M059J (cell line): ENCODE measurements at places on chromosomes 7 and 10.

GRCh38 chr7:139990142-139990535, 72.6 kb downstream of the PARP12 start:
- no peak for DNase-seq

DNA sequence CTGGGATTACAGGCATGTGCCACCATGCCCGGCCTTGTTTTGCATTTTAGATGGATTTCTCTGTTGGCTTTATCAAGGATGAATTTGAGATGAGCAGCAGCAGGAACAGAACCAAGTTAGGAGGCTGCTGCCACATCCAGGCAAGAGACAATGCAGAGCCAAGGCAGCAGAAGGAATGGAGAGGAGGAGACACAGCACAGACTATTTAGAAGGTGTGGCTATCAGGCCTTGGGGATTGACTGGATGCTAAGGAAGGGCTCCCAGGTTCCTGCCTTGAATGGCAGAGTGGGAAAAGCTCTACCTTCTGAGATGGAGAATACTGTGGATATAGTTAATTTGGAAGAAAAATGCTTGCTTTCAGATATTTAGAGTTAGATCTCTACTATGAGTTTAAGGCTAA, 484.7 kb upstream of the C7orf33 start:
- DNase-seq, result no peak

GRCh38 chr7:81669476-81670105, 100.3 kb downstream of the HGF start:
- no peak for DNase-seq

GRCh38 chr10:24751716-24752115, 28.0 kb upstream of the ARHGAP21 start:
- no peak for DNase-seq

- DNase-seq, result peak; percentile 50
Measured at GRCh38 chr10:74194545-74194944, 43.5 kb downstream of the ADK start.

DNA sequence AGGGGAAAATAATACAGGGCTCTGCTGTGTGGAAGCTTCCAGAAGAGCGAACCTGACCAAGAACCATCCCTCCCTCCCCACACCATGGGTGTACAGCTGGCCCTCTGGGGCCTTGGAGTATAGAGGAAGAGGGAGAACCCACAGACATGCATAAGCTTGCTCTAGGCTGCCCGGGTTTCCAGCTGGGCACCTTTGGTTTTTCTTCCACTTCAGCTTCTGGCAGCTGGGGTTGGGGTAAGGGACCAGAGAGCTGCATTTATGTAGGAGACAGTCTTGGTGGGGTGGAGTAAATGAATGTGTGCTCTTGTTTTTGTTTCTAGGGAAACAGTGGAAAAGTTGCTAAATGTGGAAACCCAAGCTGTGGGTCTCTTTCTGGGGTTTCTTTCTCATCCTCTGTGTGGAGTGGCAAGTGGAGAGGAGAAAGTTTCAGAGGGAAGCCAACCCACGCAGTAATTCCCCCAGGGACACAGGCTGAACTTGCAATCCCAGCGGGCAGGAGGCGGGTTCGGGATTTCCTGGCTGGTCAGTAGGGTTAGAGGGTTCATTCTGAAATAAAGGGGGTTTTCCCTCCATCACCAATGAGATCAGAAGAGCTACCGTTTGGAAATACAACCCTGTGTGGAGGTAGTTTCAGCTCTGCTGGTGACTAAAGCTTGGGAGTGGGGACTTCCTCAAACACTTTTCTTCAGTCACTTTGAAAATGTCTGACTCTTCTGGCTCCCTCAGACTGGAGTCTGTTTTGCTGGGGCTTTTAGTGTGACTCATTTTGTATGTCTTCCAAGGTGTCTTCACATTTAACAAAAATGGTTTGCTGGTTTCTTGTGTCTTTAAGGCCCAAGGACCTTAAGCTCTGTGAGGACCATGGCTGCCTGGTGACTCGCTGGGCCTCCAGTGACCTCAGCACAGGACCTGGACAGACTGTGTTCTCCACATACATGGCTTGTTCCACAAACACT, 22.2 kb upstream of the SRGN start:
- peak; percentile 78 for DNase-seq

- no peak for DNase-seq
Measured at GRCh38 chr10:49502358-49502757, 36.6 kb downstream of the ERCC6 start.

DNA sequence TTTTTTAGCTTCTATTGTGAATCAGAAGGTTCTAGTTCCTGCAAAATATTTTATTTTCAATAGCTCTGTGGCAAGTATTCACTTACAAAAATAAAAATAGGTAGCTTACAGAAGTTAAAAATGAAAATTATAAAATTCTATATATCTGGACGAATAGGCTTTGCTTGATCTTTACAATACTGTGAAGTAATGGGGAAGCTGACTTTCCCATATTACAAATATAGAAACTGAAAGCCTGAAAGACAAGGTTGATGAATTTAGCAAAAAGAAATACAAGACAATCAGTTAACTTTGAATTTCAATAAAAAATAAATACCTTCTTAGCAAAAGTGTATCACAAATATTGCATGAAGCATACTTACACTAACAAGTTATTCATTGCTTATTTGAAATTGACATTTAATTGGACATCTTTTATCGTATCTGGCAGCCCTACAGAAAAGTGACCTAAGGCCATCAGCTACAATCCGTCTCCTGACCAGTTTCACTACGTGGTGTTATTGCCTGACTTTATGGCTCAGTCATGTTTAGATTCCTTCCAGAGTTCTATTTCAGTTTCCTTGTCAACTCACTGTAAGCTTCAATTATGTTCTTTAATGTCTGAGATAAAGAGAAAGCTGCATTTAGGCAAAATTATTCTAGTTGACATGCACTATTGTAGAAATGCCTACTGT, 310.5 kb upstream of the HGF start:
- DNase-seq, result no peak

- DNase-seq, result no peak
Measured at GRCh38 chr7:3107228-3107763, 63.6 kb upstream of the CARD11 start.

DNA sequence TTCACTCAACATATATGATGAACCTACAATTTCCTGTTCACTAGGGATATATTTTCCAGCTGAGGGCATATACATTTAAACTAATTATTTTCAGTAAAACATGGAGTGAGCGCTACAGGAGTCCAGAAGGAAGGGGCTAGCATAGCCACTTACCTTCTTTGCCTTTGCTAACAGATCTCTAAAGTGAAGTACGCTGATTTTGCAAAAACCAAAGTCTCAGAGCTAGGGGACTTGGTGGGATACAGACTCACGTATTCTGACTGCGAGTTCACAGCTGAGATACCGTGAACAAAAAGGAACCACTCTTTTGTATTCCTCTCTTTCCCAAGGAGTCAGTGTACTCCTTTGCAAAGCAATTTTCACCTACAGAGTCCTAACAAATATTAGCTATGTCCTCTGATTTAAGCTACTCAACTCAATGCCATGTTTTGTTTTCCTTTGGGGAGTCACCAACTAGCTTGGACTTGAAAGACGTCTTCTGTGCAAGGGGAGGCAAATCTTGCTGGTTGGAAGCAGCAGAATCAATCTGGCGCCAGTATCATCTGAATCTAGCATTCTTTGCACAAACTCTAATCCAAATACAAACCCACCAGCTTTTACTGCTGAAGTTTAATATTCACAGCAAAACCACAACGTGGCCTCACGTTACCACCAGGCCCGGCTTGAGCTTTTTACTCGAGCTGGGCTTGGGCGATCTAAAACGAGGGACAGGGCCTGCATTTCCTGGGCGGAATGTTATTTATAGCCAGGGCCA, 657 bp downstream of the CDNF start:
- DNase-seq, result peak; percentile 37

- no peak for DNase-seq
Measured at GRCh38 chr7:6917258-6917657, 91.2 kb upstream of the CCZ1B start.

DNA sequence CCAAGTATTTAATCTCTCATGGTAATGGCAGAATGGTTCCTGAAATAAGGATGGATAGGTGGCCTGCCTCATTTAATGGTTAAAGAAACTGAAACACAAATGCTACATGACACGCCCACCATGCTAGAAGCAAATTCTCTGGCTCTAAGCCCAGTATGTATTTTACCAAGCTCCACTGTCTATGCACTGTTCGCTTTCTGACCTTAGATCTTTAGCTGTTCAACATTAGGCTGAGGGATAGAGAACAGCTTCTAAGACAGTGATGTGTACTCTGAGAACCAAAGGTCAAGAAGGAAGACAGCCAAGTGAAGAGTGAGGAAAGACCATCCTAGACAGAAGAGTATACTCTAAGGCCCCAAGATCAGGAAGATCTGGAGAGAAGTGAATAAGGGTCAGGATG, 26.6 kb downstream of the FAM3C start:
- peak; percentile 32 for DNase-seq

GRCh38 chr7:90262438-90262837, 17.5 kb downstream of the CFAP69 start:
- DNase-seq, result peak; percentile 58

DNA sequence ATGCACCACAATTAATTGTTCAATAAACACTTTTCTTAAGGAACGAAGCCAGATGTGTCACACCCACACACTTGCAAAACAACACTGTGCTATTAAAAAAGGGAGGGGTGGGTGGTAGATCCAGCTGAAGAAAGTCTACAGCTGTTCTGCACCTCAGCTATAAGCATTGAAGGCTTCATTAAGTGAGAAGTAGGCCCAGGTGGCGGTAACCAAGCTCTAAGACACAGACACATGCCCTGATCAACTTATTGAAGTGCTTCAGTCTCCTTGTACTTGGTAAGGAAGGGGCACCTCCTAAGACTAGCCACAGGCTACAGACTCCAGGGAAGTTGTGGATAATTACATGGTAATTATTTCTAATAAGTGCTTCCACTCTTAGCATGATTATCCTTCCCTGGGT, 4.5 kb upstream of the CPVL start:
- DNase-seq, result no peak

GRCh38 chr7:45221896-45222604, 64.5 kb downstream of the RAMP3 start:
- no peak for DNase-seq

DNA sequence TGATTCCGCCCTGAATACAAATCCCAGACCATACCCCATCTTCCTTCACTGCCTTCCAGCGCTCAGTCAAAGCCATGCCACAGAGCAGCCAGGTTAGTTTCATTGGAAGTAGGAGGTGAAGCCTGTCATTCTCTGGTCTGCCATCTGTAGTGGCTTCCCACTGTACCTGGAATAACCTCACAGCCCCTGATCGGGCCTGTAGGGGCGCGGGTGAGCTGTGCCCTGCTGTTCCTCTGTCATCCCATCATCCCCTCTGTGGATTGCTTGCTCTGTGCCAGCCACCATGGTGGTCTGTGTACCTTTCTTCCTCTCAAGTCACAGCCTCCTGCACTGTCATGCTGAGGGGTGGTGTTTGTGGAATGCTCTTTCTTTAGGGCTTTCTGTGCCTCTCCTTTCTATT, 155.1 kb downstream of the ZNF22 start:
- DNase-seq, result no peak

- no peak for DNase-seq
Measured at GRCh38 chr7:155163696-155164095, 93.6 kb downstream of the HTR5A start.

GRCh38 chr10:118210276-118210675, 131.8 kb downstream of the FAM204A start:
- peak; percentile 2 for DNase-seq

DNA sequence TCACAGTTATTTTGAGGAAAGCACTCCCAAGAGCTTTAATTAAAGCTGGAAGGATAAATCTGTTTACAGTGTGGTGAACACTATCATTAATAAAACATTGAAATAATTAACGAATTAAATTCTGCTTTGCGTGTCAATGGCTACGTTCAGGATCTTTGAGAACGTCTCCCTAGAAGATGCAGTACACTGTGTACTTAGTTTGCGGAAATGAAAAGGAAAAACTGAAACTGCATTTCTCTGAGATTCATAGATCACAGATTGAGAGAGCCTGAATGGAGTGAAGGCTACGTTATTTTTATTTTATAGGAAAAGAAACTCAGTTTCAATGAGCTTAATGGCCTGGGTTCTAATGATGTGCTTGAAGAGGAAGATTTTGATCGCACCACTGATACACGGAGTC, 85.3 kb downstream of the NRP1 start:
- DNase-seq, result no peak

DNA sequence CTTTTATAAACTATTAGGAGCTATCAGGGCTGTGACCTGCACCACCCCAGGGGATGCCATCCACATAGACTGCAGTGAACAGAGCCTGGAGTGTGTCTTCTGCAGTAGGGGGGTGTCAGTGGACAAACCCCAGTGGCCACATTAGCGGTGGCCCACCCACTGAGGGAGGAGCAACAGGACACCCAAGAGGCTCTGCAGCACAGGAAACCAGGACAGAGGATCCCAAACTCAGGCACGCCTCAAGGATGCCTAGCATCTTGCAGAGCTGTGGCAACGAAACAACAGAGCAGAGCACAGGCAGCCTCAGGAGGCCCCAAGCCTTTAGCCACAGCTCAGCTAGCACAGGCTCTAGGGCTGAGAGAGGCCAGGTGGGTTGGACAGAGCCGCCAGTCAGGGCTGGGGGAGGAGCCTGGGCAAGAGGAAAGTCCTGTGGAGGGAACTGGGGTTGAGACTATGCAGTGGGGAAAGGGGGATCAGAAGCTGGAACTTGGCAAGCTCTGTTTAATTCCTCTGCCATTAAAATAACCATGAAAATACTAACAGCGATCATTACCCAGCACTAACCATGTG, 53.8 kb downstream of the GRID1 start:
- no peak for DNase-seq

DNA sequence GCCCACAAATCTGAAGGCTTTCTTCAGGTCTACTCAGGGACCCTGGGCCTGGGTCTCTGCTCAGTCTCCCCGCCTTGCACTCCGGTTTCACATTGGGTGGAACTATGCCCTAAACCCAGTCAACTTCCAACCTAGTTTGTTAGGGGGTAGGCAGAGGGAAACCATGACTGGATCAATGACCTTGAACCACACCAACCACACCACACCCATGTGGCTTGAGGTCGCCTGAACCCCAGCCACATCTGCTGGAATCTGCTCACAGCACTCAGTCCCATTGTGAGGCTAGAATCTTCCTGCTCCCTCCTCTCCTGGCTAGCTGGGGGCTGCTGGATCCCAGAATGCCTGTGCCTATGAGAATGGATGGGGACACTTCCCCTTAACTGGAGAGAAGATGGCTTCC, 17.9 kb downstream of the RFC2 start:
- DNase-seq, result no peak

DNA sequence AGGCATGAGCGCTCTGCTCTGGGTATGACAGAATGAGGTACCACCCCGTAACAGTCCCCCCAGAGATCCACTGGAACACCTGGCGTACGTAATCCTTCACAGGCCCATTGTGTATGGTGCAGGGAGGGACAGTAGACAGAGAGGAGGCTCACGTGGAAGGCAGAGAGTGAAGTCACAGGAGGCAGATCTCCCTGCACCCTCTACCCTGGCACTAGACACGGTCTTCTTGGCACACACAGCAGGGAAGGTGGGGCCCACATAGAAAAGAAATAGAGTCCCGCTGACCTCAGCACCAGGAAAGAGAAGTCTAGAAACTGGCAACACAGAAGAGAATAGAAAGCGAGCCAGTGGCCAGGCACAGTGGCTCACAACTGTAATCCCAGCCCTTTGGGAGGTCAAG, 51.9 kb downstream of the SLC29A4 start:
- DNase-seq, result no peak

GRCh38 chr7:127731431-127732080, 79.6 kb downstream of the SND1 start:
- DNase-seq, result no peak

GRCh38 chr7:11665357-11665756, 166.6 kb downstream of the THSD7A start:
- peak; percentile 22 for DNase-seq
